ENCODE measurements at places on chromosomes 13 and 19. TPM values are rescaled to one million over a fixed set of nuclear protein-coding genes. Genes with fewer than 3 reads are reported as not detected.

Gene PLIN4
- polyA plus RNA-seq: 0.04 TPM

Gene LPAR2
- 10.1 TPM for polyA plus RNA-seq

Gene PLK5
- not detected for polyA plus RNA-seq

DNA sequence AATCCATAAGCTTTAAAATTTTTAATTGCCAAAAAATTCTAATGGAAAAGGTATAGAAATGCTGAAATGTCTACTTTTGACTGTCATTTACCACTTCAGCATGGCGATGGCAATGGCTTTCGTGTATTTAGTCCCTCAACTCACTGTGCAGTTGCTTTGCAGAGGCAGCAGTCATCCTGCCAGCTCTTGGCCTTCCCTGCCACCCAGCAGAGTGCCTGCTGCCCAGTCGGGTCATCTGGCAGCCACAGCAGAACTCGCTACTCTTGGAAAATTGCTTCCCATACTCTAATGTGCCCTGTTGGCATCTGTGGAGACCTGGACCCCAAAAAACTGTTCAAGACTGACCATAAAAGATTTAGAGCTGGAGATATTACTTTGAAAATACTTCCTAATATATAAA is 383.2 kb downstream of the UQCRFS1 start:
- DNase-seq: no peak

DNA sequence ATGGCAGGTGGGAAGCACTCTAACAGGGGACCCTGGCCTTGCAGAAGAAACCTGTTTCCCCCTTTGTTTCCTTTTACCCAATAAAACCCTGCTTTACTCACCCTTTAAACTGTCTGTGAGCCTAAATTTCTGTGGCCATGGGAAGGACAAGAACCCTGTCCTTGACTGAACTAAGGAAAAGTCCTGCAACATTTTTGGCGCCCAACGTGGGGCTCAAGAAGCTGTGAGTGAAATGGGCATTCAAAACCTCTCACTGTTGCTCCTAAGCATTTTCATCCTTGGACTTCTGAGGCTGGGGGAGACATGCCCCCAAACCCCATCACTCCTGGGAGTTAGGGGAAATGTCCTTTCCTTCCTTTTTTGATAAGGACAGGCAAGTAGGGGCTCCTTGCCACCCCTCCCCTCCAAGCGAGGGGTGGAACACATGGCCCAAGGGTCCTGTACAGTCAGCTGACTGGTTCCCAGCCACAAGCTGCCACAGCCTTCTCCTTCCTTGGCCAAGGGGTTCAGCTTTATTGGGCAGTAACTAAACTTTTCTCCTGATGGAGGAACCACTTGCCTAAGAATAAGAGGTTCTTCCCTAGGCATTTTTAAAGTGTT is 381.6 kb downstream of the KLF5 start:
- DNase-seq: no peak

GRCh38 chr19:16113727-16114126 is 2.0 kb downstream of the RAB8A start:
- DNase-seq: no peak

GRCh38 chr13:75530549-75530961 is 7.1 kb downstream of the COMMD6 start:
- no peak for DNase-seq

GRCh38 chr13:76175961-76176725 is 540.0 kb downstream of the LMO7 start:
- no peak for DNase-seq

DNA sequence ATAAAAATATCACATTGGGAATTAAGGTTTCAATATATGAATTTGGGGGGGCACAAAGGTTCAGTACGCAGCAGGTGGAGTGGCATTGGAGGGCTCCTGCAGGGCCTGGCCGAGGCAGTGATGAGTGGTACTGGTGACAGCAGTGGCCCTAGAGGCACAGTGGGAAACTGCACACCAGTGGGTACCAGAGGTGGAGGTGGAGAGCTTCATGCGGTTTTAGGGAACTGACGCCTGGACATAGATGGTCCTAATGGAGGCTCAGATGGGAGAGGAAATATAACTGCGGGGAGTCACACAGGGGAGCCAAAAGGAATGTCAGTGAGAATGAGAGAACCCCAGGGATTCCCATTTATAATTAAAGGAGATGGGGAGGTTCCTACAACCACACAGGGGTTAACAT is 156.2 kb downstream of the COG6 start:
- no peak for DNase-seq

GRCh38 chr19:55691561-55692481 is 16.8 kb downstream of the EPN1 start:
- no peak for DNase-seq

GRCh38 chr19:34225659-34226015 is 28.7 kb upstream of the GARRE1 start:
- no peak for DNase-seq

DNA sequence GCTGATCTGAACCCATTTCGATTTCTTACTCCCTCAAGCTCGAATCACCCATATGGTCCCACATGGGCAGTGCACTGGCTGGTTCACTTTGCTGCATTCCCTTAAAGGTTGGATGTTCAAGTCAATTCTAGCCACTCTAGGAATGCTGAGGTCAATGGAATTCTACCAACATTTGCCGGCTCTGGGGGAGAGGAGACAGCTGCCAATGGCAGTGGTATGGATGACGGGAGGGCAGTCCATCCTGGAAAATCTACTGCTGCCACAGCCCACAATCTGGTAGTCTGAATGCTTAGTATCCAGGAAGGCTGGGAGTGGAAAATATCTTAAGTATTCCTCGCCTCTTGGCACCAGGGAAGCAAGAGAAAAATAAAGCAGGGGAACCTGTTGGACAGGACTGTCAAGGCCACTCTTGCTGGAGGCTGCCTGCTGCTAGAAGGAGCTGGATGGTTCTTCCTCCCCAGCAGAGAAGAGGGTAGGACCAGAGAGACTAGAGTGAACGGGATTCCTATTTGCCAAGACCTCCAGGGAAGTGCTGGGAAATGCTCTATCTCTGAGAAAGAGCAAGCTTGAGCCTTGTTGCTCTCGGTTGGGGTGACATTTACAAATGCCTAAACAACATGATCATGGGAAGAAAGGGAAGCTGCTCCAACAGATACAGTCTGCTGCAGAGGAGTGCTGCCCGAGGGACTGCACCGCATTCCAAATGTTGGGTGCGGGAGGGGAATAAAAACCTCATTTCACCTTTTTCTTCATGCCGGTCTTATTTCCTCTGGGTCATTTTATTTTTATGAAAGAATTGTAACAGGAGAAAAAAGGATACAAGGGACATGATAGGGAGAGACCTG is 20.7 kb upstream of the HMGB1 start:
- DNase-seq: no peak

DNA sequence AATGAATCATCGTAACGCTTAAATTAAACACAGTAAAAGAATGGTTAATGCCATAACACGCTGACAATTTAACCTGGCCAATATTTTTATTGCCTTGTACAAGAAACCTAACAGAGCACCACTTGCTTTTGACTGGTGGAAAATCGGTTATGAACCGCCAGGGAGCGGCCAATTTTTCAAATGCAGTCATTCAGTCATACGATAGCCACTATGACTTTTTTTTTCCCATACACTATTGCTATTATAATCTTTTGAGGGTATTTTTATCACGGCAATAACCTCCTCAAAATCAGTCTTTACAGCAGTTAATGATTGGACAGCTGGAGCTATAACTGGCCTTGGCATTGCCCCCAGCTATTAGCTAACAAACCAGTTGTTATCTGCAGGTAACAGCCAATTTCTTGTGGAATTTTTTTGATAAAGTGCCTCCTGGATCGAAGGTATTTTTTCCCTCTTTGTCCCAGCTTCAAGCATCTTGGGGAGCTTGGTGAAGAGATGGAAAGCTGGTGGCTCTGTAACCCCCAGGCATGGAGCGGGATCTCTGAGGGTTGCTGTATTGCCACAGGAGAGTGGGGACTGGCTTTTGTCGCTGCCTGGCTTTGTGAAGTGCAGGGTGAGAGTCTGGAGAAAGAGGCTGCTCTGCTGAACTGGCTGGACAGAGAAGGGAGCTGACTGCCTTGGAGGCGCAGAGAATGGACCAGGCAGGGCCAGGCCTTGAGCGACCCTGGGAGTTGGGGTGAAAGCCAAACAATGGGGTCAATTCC is 198.4 kb upstream of the ZNF536 start:
- DNase-seq: no peak

DNA sequence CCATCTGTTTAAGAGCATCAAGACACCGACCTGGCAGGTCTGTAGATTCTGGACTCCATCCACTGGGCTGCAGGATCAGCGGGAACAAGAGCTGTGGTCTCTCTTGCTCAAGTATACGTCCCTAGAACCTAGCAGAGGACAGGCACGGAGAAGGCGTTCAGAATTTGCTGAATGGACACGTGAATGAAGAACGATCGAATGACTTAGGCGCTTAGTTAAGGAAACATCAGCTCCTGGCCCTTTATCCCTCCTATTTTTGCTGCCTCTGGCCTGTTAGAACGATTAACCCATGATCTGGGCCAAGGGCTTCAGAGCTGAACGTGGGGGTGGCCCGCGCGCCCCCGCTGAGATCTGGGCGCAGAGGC is 953 bp downstream of the DZIP1 start:
- no peak for DNase-seq
